ENCODE measurements at places on chromosomes 7 and 10. TPM values are rescaled to one million over a fixed set of nuclear protein-coding genes. Genes with fewer than 3 reads are reported as not detected.

OR2A42 gene
- total RNA-seq = not detected

KCNMA1 gene
- 46.4 TPM for total RNA-seq

GARIN1A gene
- total RNA-seq = 1.2 TPM

SYT15 gene
- total RNA-seq = under 0.01 TPM

BUD31 gene
- total RNA-seq = 52.3 TPM

TAS2R3 gene
- total RNA-seq = 2.6 TPM

PHKG1 gene
- 0.33 TPM for total RNA-seq

TAC1 gene
- total RNA-seq = not detected

NEUROD6 gene
- total RNA-seq = not detected

CYP2W1 gene
- not detected for total RNA-seq

AS3MT gene
- 1.7 TPM for total RNA-seq

MYPN gene
- total RNA-seq = 3.0 TPM

SAMD9L gene
- 6.7 TPM for total RNA-seq

AUTS2 gene
- 25.7 TPM for total RNA-seq

TCF7L2 gene
- total RNA-seq = 7.7 TPM

NODAL gene
- total RNA-seq = 0.51 TPM

ACTL6B gene
- total RNA-seq = not detected

VAX1 gene
- total RNA-seq = not detected

CALML5 gene
- total RNA-seq = not detected

SEMA3A gene
- 0.83 TPM for total RNA-seq

LRRC61 gene
- total RNA-seq = 0.73 TPM

LRRC18 gene
- total RNA-seq = not detected

CDC14C gene
- not detected for total RNA-seq

GRID1 gene
- under 0.01 TPM for total RNA-seq

SHTN1 gene
- total RNA-seq = 6.0 TPM

NT5C3A gene
- 28.3 TPM for total RNA-seq

CHST15 gene
- 47.3 TPM for total RNA-seq

GIMAP8 gene
- total RNA-seq = not detected

GPC2 gene
- 4.0 TPM for total RNA-seq

CEP55 gene
- total RNA-seq = 35.4 TPM

SDK1 gene
- 2.0 TPM for total RNA-seq

ZNF467 gene
- 2.4 TPM for total RNA-seq

TTYH3 gene
- 45.8 TPM for total RNA-seq

OPALIN gene
- not detected for total RNA-seq

SPDYE2 gene
- not detected for total RNA-seq

ALKBH4 gene
- total RNA-seq = 9.9 TPM

MMRN2 gene
- 8.5 TPM for total RNA-seq

COPS6 gene
- total RNA-seq = 32.7 TPM

LDB3 gene
- 0.13 TPM for total RNA-seq

TRIM56 gene
- total RNA-seq = 16.3 TPM

SMKR1 gene
- total RNA-seq = not detected

CHN2 gene
- total RNA-seq = not detected

SUFU gene
- total RNA-seq = 2.5 TPM

CFAP70 gene
- 3.0 TPM for total RNA-seq

C7orf57 gene
- 2.6 TPM for total RNA-seq

SLC18A2 gene
- total RNA-seq = 0.08 TPM

CDK14 gene
- 43.3 TPM for total RNA-seq

WDR86 gene
- total RNA-seq = 19.5 TPM

ZNF25 gene
- 5.7 TPM for total RNA-seq

PNLIPRP1 gene
- not detected for total RNA-seq

CPA5 gene
- not detected for total RNA-seq

JCAD gene
- 0.17 TPM for total RNA-seq

ASB4 gene
- not detected for total RNA-seq

All from mammary epithelial cell (primary cell).